ENCODE measurements at places on chromosomes 11 and 22. TPM values are rescaled to one million over a fixed set of nuclear protein-coding genes. Genes with fewer than 3 reads are reported as not detected.
A peak's percentile ranks its signal among the peaks of the same experiment; 100 is the strongest.

DNA sequence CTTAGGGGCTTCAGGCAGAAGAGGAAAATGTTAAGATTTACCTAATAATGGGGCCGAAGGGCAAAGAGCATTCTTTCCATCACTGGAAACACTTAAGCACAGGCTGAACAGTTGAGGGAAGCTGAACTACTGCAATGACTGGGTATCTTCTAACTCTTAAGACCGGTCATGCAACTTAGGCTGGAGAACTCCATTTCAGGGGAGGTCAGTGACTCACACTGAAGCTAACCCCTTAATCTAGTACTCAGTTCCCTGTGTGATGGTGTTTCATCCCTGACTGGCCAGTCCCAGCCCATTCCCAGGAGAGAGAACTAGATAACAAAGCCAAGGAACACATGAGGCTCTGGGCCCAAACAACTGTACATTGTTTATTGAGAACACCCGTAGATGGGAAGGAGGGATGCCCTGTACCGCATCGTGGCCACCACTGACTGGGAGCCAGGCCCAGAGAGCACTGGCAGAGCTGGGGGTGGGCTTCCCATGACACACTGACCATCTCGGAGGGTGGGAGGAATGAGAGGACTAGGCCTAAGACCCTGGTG, 10.5 kb downstream of the RPL27A start:
- DNase-seq, result no peak
- no peaks in the 10 kb centered on the region for H3K27me3 ChIP-seq
- H3K36me3 ChIP-seq, result peaks cover 7% of the 10 kb centered on the region
- no peaks in the 10 kb centered on the region for H3K4me1 ChIP-seq
- no peak overlapping the region for H3K27ac ChIP-seq
- no peak overlapping the region for H3K4me3 ChIP-seq

DNA sequence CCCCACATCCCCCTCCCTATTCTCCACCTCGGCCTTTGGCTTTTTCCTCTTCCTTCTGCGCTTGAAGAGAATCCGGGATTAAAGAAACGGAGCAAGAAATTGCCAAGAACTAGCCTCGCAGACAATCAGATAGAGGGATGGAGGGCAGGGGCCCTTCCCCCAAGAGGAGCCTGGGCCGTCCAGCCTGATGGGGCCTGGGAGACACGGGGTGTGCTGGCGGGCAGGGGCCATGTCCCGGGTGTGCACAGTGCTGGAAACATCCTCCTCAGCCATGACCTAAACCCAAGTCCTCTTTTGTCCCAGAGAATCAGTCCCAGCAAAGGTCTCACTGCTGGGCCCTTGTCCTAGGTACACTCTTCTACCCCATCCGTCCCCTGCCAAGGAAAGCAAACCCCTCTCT, 47.7 kb upstream of the LMO1 start:
- no peaks in the 10 kb centered on the region for H3K4me1 ChIP-seq
- H3K36me3 ChIP-seq, result no peaks in the 10 kb centered on the region
- DNase-seq, result no peak
- H3K4me3 ChIP-seq, result no peak overlapping the region
- no peaks in the 10 kb centered on the region for H3K27me3 ChIP-seq

The KCNC1 gene
- not detected for total RNA-seq

- H3K4me3 ChIP-seq, result peak overlapping the region; percentile 10
- peak; percentile 66 for DNase-seq
- H3K27me3 ChIP-seq, result no peaks in the 10 kb centered on the region
- no peaks in the 10 kb centered on the region for H3K36me3 ChIP-seq
Observed at GRCh38 chr11:3159296-3160190, 5.6 kb downstream of the OSBPL5 start.

The NPAS4 gene
- 7.0 TPM for total RNA-seq
